ENCODE measurements at places on chromosomes 6 and 20. TPM values are rescaled to one million over a fixed set of nuclear protein-coding genes. Genes with fewer than 3 reads are reported as not detected.

GRCh38 chr6:53603386-53604116 is 58.6 kb upstream of the GCLC start:
- DNase-seq, result no peak

DNA sequence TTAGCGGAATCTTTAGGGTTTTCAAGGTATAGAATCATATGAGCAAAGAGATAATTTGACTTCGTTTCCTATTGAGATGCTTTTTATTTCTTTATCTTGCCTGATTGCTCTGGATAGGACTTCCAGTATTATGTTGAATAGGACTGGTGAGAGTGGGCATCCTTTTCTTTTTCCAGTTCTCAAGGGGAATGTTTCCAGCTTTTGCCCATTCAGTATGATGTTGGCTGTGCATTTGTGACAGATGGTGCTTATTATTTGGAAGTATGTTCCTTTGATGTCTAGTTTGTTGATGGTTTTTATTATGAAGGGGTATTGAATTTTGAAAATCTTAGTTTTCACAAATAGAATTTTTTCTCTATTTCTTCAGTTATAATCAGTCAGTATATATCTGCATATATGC is 656.6 kb upstream of the MAP3K7 start:
- no peak for DNase-seq

- no peak for DNase-seq
These were observed 35.2 kb upstream of the TXLNB start for GRCh38 chr6:139327038-139327437.

- DNase-seq, result no peak
These were observed 4.3 kb downstream of the KCNQ5 start for GRCh38 chr6:72626126-72626525.

Gene CRISP2
- total RNA-seq, result not detected

Gene VSTM2L
- 17.0 TPM for total RNA-seq

Gene GSTA3
- total RNA-seq, result not detected

All from Right ventricle myocardium superior (tissue), 1 donor.